ENCODE measurements at places on chromosomes 5 and 9.

GRCh38 chr5:141681695-141682641, at the start of gene ARAP3:
Gene ARAP3 (minus strand): TSS chr5:141682230. CDS start chr5:141680486, 1,744 bp downstream.
- no peak for DNase-seq

- DNase-seq: no peak
Measured at GRCh38 chr5:132291026-132291425, 3.2 kb upstream of the SLC22A4 start.

DNA sequence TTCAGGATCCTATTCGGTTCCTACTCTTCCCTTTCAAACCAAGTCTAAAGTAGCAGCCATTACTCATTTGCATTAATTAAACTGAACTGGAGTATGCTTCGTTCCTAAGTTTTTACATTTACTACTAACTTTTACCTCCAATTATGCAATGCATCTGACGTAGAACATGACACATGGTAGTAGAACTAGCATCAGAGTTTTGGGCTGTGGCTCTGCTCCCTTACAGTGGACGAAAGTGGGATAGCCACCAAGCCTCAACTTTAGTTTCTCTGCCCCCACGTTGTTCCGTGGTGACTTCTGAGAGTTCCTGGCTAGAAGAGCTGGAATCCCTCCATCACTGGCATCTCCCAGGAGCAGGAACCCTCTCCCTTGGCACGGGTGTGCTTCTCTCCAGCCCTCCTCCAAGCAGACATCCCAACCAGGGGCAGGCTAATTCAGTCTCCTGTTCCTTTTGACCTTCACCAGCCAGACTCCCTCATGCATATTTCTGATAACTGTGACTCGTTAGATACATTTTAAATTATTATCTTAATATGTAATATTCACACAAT, 2.9 kb downstream of the IFNE start:
- DNase-seq: no peak

DNA sequence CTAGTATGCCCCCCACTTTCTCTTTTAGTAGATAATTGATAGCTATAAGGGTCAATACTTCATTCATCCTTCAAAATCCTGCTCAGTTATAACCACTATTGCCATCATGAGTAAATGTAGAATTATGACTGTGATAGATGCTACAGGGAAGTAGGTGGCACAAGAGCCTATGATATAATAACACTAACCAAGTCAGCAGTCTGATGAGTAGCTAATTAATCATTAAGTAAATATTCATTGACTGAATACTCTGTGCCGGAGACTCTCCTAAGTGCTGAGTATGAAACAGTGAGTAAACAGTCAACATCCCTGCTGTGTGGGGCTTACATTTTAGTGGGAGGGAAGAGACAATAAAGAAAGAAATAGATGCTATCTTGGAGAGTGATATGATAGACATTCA, 430.3 kb upstream of the ZNF462 start:
- no peak for DNase-seq

GRCh38 chr9:130204959-130205358, 32.8 kb downstream of the NCS1 start:
- DNase-seq: no peak

GRCh38 chr9:77667151-77667550, 19.0 kb upstream of the GNA14 start:
- no peak for DNase-seq

DNA sequence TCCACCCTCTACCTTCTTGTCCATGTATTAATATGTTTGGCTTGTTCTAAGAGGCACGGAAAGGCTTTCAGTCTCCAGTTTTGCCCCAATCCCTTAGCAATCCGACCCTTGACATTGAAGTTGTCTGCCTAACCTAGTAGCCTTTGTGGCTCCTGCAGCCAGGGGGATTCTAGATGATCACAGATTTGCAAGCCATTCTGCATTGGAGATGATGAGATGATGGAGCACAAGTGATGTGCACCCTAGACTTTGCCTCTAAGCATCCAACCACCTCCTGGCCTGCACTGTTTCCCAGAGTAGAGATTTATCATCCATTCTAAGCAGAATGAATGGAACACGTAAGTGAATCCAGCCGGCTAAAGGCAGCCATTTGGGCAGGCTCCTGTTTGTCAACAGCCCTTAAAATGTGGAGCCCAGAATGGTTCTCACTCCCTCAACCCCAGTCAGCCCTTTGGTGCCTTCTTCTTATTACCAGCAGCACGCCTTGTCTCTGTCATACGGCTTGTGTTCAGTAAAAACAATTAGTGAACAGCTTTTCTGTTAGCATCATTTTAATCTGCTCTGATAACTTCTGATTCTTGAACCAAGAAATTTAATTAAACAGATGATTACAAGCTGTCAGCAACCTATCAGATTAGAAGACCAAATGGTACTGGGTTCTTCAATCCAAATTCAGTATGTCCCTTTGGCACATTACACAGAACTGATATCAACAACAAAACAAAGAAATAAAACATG, 5.7 kb upstream of the TRAF1 start:
- no peak for DNase-seq

GRCh38 chr5:73327908-73328455, 120.6 kb downstream of the FOXD1 start:
- no peak for DNase-seq

- no peak for DNase-seq
Measured at GRCh38 chr5:75463726-75464125, 47.7 kb downstream of the CERT1 start.

DNA sequence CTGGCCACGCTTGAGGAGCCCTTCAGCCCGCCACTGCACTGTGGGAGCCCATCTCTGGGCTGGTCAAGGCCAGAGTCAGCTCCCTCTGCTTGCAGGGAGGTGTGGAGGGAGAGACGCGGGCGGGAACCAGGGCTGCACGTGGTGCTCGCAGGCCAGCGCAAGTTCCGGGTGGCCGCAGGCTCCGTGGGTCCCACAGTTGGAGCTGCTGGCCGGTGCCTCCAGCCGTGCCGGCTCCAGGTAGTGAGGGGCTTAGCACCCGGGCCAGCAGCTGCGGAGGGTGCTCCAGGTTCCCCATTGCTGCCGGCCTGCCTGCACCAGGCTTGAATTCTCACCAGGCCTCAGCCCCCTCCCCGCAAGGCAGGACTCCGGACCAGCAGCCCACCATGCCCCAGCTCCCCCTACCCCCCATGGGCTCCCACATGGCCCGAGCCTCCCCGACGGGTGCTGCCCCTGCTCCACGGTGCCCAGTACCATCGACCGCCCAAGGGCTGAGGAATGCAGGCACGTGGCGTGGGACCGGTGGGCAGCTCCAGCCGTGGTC, 192.8 kb upstream of the IZUMO3 start:
- DNase-seq: no peak

Measured in NCI-H1436 treated with DMSO at 0.1 percent for 48 hours (cell line).